ENCODE measurements at places on chromosomes 7 and 10.

- DNase-seq = no peak
Observed at GRCh38 chr10:10530313-10530712, 487.4 kb upstream of the CELF2 start.

GRCh38 chr10:29135337-29135736 is 153.5 kb upstream of the LYZL1 start:
- no peak for DNase-seq

GRCh38 chr10:91144961-91145360 is 75.5 kb upstream of the PCGF5 start:
- no peak for DNase-seq

GRCh38 chr10:13706604-13707003 is 119.8 kb downstream of the PRPF18 start:
- no peak for DNase-seq

GRCh38 chr7:155265961-155266360 is 31.7 kb upstream of the INSIG1 start:
- no peak for DNase-seq

DNA sequence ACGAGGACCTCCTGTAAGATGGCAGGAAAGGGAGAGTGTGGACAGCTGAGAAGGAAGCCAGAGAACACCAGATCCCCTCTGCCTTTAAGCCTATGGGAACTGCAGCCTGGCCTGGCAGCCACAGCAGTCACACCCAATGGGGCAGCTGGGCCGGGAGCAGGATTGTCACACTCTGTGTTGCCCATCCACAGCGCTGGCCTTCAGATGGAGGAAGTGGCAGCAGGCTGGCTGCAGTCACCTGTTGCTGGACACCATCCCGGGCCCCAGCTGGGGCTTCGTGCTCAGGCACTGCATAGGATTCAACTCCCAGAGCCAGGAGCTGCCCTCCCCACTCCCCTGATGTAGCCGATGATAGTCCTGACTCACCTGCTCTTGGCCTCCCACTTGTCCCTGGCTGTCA is 114.4 kb downstream of the COL13A1 start:
- no peak for DNase-seq

DNA sequence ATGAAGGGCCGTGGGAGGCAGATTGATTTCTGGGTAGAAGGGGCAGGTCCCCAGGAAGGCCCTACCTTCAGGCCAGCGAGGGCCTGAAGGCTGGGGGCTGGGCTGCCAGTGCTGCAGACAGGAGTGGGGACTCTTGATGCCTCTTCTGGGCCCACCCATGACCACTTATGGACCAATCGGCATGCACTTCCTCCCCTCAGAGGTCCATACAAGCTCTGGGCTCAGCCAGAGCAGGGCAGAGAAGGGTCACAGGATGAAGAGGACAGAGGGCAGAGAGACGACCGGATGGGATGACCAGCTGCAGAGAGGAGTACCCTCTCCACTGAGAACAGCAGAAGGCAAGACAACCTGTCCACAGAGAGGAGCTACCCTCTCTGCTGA is 120.1 kb downstream of the DYNC2I1 start:
- no peak for DNase-seq

DNA sequence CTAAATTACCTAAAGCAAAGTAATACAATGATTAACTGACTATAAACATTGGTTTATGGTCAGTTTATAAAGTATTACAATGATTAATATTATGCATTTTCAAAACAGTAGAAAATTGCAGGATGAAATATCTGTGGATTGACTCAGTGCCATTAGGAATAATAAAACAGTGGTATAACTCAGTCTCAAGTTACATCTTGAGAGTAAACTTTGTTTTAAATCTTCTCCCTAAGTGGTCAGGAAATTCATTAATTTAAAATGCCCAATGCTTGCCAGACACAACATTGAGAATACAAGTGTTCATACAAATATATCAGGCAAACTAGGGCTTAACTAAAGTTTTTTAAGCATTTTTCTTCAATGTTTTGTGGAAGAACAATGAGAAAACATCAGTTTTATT is 257.8 kb downstream of the ETV1 start:
- no peak for DNase-seq

DNA sequence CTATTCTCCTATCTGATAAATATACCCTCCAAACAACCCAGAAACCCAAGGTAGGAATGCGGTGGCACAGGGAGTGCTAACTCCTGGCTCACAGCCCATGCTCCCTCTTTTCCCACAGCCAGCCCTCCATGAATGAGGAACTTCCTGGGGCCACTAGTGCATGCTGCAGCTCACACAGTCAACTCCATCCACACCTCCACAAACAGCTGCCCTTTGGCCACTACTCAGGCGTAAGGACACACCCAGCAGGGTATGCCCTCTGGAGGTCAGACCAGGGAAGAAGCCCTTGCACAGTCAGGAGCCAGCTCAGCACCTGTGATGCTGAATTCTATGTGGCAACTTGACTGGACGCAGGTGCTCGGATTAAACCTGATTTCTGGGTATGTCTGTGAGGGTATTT is 85.2 kb upstream of the PIK3CG start:
- no peak for DNase-seq

- DNase-seq = no peak
Observed at GRCh38 chr7:115728518-115728917, 302.0 kb downstream of the TFEC start.

DNA sequence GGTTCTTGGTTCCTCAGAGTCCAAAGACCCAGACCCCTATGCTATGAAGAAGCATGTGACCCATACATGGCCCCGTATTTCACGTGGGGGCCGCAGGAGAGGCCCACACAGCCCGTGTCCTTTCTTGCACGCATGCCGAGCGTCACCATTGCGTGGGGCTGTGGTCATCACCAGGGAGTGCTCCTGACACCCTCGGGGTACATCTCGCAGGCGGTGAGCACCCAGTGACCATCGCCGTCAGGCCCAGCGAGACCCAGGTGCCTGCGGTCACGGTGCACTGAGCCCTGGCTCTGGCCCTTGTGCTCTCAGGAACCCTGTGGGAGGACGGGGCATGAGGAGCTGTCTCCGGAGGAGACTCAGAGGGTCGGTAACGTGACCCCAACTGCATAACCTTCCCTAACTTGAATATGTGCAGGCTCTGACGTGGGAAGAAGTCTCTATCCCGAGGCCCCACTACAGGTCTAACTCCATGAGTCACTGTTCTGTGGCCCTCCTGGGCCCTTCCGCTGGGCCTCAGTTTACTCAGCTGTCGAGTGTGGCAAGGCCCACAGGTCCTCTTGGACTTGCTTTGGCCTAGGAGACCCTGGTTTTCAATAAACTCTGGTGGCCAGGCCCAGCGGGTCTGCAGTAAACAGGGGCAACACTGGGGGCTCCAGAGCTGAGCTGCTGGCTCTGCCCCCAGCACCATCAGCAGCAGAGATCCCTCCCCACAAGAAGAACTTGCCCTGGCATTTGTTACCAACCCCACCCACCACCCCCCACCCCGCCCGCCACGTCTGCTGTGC is 503.9 kb downstream of the PTPRN2 start:
- no peak for DNase-seq

DNA sequence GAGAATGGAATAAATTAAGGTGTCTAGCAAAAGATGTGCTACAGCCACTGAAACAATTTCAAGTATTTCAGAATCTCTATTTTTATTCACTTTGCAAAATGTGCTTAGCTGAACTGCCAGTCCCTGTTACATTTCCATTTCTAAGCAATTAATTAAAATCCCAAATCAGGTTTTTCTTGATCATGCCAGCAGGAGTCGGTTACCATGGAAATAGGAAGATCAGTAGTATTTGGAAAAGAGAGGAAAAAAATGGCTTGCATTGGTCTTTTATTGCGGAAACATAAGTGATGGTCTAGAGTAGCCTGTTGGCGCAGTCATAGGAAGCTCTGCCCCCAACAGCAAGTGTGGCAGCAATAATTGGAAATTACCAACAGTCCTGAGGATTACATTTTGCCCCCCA is 867.1 kb downstream of the GATA3 start:
- DNase-seq = no peak

DNA sequence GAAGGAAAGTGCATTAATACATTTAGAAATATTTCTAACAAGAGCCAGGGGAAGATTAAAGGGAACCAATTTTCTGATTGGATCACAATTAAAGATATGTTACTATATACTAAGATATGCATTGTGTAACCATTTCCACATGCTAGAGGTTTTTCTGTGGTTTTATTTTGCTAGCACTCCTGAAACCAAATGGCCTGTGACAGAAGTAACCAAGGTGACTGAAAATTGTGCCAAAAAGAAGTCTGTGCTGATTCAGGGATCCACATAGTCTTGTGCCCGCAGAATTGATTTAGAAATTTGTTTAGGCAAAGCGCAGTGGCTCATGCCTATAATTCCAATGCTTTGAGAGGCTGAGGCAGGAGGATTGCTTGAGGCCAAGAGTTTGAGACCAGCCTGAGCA is 1.8 kb downstream of the CC2D2B start:
- DNase-seq = no peak

- no peak for DNase-seq
Observed at GRCh38 chr10:126997801-126998590, 92.8 kb downstream of the DOCK1 start.

DNA sequence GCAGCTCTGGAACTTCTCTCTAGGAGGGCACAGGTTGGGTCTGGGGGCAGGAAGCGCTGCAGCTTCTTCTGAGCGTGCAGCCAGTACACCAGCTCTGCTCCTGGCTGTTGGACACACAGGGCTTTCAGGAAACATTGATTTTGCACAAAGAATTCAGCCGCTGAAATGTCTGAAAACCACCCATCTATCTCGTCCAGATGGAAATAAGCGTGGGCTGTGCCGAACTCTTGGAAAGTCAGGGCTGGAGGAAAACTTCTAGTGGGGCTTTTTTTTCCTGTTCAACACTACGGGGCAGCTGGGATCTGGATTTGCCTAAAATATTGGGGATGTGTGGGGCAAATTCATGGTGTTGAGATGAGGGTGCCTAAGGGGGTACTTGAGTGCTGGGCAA is 31.2 kb downstream of the PALD1 start:
- no peak for DNase-seq

DNA sequence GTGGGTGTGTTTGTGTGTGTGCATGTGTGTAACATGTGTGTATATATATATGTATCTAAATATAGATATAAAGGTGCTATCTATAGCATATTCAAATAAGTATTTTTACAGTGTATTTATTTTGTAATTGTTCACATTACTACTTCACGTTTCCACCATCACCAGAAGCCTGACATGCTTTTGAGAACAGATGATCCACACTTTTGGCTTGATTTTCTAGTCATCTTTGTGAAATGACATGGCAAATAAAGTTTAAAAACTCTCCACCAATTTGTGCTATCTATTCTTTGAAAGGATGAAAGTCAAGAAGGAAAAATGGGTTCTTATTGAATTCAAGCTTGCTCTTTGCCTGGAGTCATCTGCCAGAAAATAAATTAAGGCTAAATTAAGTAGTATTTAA is 294.0 kb upstream of the AKR1E2 start:
- no peak for DNase-seq

GRCh38 chr7:151491859-151492258 is 27.8 kb downstream of the RHEB start:
- no peak for DNase-seq

- no peak for DNase-seq
Observed at GRCh38 chr7:219581-220150, 27.3 kb downstream of the FAM20C start.

DNA sequence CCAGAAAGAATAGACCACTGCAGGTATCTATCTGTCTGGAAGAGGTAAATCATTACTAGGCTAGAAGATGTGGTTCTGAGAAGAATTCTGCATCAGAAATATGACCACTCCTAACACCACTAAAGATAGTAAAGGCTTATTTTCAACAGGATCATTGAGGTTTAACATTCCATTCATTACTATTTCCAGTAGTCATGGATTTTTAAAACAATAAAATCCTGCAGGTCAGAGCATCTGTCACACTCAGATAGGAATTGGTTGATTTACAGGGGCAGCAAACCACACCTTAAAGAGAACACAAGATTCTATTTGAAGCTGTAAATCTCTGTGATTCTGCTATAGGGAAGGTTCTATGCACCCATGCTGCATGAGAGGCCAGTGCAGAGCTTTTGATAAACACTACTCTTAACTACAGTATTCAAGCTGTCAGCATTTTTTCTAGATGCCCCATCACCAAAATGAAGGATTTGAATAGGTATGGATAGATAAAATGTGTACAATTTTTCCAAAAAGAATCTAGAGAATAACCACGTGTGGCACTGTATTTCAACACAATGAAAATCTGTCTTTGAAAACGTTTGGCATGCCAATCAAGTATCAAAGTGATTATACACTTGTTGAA is 14.6 kb downstream of the LRRC17 start:
- DNase-seq = no peak

GRCh38 chr10:66671562-66671961 is 254.3 kb upstream of the LRRTM3 start:
- no peak for DNase-seq

DNA sequence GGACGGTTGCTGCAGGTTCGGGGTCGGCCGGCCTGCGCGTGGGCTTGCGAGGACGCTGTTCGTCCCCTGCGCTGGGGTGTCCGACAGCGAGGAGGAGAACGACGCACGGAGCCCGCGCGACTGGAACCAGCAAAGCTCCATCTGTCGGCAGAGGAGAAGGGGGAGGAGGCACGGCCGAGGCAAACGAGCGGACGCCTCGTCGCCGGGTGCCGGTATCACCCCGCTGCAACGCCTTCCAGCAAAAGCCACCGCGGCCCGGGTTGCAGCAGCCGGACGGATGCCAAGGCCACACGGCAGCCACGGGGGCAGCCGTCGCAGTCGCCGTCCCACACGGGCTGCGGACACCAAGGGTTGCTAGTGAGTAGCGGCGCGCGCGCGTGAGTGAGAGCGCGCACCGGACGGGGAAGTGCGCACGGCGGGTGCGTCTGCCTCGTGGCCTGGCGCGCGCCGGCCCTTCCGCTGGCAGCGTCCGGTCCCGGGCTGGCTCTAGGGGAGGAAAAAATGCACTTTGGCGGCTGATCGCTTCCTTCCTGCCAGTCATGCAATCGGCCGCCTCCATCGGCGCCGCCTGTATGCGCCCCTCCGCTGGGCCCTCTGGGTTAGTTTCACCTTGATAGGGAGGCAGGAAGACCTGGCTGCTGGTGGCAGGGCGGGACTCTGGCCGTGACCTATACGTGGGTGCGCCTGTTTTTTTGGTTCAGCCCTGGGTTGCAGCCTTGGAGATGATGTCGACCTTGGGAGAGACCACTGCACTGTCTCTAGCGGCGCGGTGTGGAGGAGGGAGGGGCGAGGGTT is 434 bp downstream of the STAMBPL1 start:
- peak; percentile 47 for DNase-seq

GRCh38 chr10:50415292-50415691 is 164.0 kb upstream of the ASAH2 start:
- DNase-seq = no peak

GRCh38 chr7:3162289-3162688 is 118.6 kb upstream of the CARD11 start:
- no peak for DNase-seq

GRCh38 chr7:157479326-157479725 is 142.5 kb downstream of the DNAJB6 start:
- DNase-seq = no peak

DNA sequence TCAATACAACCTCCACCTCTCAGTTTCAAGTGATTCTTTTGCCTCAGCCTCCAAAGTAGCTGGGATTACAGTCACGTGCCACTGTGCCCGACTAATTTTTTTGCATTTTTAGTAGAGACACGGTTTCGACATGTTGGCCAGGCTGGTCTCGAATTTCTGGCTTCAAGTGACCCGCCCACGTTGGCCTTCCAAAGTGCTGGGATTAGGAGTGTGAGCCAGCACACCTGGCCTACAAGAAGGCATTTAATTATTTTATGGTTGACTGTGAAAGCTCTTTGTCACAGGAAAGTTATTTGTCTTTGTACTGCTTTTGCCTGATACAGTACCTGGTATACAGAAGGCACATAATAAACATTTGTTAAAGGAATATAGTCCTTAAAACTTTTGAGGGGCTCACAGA is 12.9 kb downstream of the MYOZ1 start:
- DNase-seq = no peak
